ENCODE measurements at places on chromosomes 5 and 9. TPM values are rescaled to one million over a fixed set of nuclear protein-coding genes. Genes with fewer than 3 reads are reported as not detected.

The CNTNAP3B gene
- 128 TPM for total RNA-seq

The CAMK4 gene
- total RNA-seq: 4.9 TPM

The CCDC171 gene
- total RNA-seq: 0.81 TPM

The UBE2QL1 gene
- total RNA-seq: 0.09 TPM

The FOXD4L3 gene
- not detected for total RNA-seq

The DOK3 gene
- 2.5 TPM for total RNA-seq

The PRR16 gene
- 1.6 TPM for total RNA-seq

The SLC25A25 gene
- total RNA-seq: 12.6 TPM

The SLC6A3 gene
- total RNA-seq: not detected

The ADCY2 gene
- not detected for total RNA-seq

The LRRC70 gene
- total RNA-seq: 18.0 TPM

The PSMD5 gene
- total RNA-seq: 22.0 TPM

The PCDHAC1 gene
- total RNA-seq: 0.19 TPM

The C9 gene
- not detected for total RNA-seq

The PTGES gene
- 0.09 TPM for total RNA-seq

The RNF180 gene
- total RNA-seq: 6.4 TPM

The PCDHGA8 gene
- total RNA-seq: 1.3 TPM

The MCIDAS gene
- total RNA-seq: under 0.01 TPM

The RAD23B gene
- 76.9 TPM for total RNA-seq

The PAPPA gene
- 0.09 TPM for total RNA-seq

The ANKRD18B gene
- 0.94 TPM for total RNA-seq

The VLDLR gene
- 4.4 TPM for total RNA-seq

The OR1J4 gene
- total RNA-seq: not detected

The ERCC8 gene
- 12.2 TPM for total RNA-seq

The PDE6A gene
- total RNA-seq: under 0.01 TPM

The ARL14EPL gene
- total RNA-seq: not detected

The SLC46A2 gene
- total RNA-seq: not detected

The PPP3R2 gene
- total RNA-seq: not detected

The FOXD4L4 gene
- 0.09 TPM for total RNA-seq

The PSD2 gene
- total RNA-seq: not detected

The KIAA1958 gene
- total RNA-seq: 0.81 TPM

The OTULINL gene
- total RNA-seq: under 0.01 TPM

The ROR2 gene
- total RNA-seq: not detected

The PCA3 gene
- total RNA-seq: 0.90 TPM

The NIPSNAP3A gene
- 28.5 TPM for total RNA-seq

The PCDHA1 gene
- total RNA-seq: not detected

The CCNI2 gene
- total RNA-seq: not detected

The GPR21 gene
- total RNA-seq: 0.90 TPM

The FGD3 gene
- not detected for total RNA-seq
